ENCODE measurements at places on chromosomes 2 and 18. TPM values are rescaled to one million over a fixed set of nuclear protein-coding genes. Genes with fewer than 3 reads are reported as not detected.

ANKRD36 gene
- polyA plus RNA-seq, result 13.1 TPM

GRCh38 chr2:205682971-205683501 is 735 bp downstream of the NRP2 start:
- no peak for DNase-seq

GRCh38 chr2:170226216-170226615 is 48.3 kb downstream of the MYO3B start:
- DNase-seq, result no peak

GRCh38 chr2:62471816-62472215 is 34.2 kb downstream of the TMEM17 start:
- DNase-seq, result peak; percentile 93

- DNase-seq, result no peak
Measured at GRCh38 chr2:203683932-203684556, 22.4 kb upstream of the CD28 start.

- DNase-seq, result no peak
Measured at GRCh38 chr18:79524181-79525078, 128.7 kb downstream of the NFATC1 start.

BCL2L11 gene
- polyA plus RNA-seq, result 9.5 TPM

DNA sequence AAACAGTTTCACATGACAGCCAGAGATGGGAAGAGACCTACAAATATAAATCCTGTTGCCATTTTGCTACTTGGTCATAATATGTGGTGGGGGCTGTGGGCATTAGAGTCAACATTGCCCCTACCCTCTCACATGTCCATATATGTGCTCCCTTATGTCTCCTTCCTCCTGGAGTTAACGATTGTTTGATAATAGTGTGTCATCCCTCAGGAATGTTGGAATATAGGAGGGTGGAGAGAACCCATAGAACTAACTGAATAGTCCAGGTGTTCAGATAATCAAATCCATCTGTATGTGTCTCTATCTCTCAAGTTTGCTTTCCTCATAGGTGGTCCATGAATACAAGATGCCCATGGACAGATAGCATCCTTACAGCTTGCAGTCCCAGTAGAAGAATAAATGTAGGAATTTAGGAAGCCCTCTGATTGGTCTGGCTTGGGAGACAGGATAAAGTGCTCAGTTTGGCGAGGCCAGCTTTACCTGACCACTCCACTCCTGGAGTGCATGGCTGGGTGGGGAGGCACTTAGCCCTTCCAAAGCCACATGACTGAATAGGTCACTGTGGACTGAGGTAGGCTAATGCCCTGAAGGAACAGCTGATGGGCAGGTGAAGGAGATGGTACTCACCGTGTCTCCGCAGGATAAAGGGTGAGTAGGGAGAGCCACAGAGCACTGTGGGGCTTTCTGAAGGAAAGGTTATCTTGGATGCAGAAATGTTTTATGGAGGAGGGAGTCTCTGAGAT is 166.9 kb downstream of the CDCA7 start:
- DNase-seq, result no peak

DNA sequence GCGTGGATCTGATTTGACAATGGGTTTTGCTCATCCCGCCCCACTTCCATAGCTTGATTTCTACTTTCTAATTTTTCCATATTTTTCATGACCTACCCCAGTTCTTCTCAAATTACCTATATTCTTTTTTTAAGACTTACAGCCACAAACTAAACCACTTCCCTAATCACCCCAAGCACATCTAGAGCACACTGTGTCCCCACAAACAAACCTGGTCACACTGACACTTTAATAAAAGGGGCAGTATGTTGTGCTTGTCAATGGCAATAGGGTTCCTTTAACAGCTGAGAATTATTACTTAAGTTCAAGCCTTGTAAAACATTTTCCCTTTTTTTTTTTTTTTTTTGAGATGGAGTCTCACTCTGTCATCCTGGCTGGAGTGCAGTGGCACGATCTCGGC is 47.1 kb downstream of the MREG start:
- DNase-seq, result no peak

Data from muscle of back (tissue), 13 donors.